ENCODE measurements at places on chromosomes 1 and 21. TPM values are rescaled to one million over a fixed set of nuclear protein-coding genes. Genes with fewer than 3 reads are reported as not detected.

Gene NBPF4
- total RNA-seq: not detected

Gene CYP4Z1
- total RNA-seq: 0.47 TPM

GRCh38 chr1:21260405-21261125 lies 29.7 kb downstream of the ECE1 start:
- peak; percentile 77 for DNase-seq

DNA sequence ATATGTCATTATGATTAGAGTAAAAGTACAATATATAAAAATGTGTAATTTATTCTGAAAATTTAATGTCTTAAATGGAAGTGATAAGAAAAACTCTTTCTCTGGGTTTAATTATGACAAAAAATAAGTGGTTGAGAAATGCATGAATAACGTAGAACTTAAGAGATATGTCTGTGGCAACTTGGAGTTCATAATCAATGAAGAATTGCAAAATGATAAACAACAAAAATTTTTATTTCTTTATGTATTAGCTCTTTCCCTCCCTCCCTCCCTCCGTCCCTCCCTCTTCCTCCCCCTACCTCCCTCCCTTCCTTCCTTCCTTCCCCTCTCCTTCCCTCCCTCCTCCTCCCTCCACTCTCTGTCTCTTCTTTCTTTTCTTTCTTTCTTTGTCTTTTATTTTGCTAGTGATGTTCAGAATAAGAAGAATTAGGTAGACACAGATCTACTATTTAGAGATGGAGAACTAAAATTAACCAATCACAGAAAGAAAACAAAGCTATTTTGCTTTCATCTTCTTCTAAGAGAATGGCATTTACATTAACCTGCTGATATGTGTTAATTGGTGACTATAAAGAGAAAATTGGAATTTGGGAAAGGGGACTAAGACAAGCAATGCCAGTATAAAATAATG lies 96.3 kb upstream of the PDC start:
- DNase-seq: no peak

Gene TRIM63
- 121 TPM for total RNA-seq

- no peak for DNase-seq
Measured at GRCh38 chr21:14114251-14114650, 96.5 kb downstream of the LIPI start.

Gene CNR2
- not detected for total RNA-seq

GRCh38 chr1:205337481-205337880 lies 15.9 kb upstream of the NUAK2 start:
- no peak for DNase-seq

- DNase-seq: no peak
Measured at GRCh38 chr1:176994931-176995596, 169.4 kb downstream of the ASTN1 start.

Gene TPTE
- not detected for total RNA-seq
